ENCODE measurements at places on chromosomes 7 and 10. TPM values are rescaled to one million over a fixed set of nuclear protein-coding genes. Genes with fewer than 3 reads are reported as not detected.

DNA sequence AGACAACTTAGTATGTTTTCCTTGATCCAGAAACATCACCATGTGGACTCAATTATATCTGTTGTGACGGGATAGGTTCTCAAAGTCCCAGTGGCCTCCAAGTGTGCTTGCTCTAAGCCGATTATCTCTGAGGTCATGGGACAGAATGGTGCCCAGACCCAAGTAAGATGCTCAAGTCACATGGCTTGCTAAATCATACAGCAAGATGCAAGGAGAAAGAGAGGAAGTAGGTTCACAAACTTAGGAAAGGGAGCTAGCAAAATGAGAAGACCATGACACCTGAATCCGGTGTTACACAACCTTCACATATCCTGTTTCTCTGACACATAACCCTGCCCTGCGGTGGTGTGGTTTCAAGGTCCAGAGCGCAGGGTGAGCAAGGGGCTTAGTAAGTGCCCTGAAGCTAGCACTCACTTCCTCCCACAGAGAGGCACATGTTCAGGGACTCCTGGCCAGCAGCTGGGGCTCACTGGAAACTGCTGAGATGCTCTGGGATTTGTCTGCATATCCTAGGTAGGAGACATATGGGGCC, 590.9 kb upstream of the ANKRD30A start:
- no peak overlapping the region for H3K27ac ChIP-seq
- no peaks in the 10 kb centered on the region for H3K27me3 ChIP-seq
- H3K36me3 ChIP-seq = no peaks in the 10 kb centered on the region
- DNase-seq = no peak

DNA sequence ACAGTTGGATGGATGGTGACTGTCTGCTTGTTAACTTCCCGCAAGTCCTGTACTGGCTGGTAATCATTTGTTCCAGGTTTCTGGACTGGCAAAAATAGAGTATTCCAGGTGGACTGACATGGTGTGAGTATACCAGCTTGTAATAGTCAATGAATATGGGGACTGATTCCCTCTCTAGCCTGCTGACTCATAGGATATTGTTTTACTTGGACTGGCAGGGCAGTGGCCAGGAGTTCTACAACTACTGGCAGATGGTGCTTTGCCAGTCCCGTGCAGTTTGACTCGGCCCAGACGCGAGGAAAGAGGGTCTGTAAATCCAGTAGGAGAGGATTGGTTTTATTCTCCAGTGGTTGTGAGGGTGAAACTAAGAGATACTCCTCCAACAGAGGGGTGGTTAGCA, 78.0 kb downstream of the PRR15 start:
- no peak overlapping the region for H3K4me3 ChIP-seq
- no peaks in the 10 kb centered on the region for H3K36me3 ChIP-seq
- no peak overlapping the region for H3K27ac ChIP-seq
- no peak for DNase-seq
- H3K27me3 ChIP-seq = no peaks in the 10 kb centered on the region

Gene PLEKHA1
- 35.2 TPM for total RNA-seq

Gene SFTPD
- total RNA-seq = 2.1 TPM

Gene ZNF783
- total RNA-seq = 10.7 TPM
